ENCODE measurements at places on chromosomes 4 and X.

- no peak for DNase-seq
Observed at GRCh38 chr4:13830449-13830848, 202.9 kb upstream of the BOD1L1 start.

DNA sequence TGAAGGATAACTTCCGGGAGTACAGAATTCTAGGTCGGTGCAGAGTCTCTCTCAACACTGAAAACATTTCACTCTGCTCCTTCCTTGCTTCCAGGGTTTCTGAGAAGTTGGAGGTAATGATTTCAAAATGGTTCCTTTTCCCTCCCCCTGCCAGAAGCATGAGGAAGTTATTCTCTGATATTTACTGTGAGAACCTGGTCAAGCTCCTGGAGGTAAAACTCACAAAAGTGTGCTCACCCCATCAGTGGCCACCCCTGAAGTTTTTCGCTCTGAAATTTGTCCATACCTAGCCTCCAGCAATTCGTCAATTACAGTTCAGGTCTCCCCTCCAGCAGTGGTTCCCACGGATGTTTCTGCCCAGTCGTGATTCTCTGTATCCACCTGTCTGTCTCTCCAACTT is 16.2 kb upstream of the MECP2 start:
- no peak for DNase-seq

- no peak for DNase-seq
Observed at GRCh38 chr4:182863501-182863900, 53.7 kb downstream of the DCTD start.

DNA sequence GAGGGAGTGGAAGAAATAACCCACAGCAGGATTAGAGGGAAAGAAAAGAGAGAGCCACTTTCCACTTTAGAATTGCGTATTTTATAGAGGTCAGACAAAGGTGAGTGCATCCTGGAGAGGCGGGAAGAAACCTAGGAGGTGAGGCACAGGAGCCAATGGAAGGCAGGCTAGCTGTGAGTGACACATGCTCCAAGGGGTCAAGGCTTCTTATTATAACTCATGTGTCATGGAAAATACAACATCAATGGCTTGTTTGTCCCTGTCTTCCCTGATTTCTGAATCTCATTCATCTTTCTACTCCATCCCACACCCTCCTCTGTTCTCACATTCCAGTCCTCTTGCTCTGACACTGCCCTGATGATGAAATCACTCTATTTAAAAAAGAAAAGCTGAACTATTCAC is 14.4 kb downstream of the ANXA3 start:
- DNase-seq: no peak

GRCh38 chr4:40211224-40212185 is 14.7 kb downstream of the RHOH start:
- no peak for DNase-seq
